NCI-H1092 (cell line): ENCODE measurements at places on chromosomes 4 and X.

GRCh38 chr4:170248029-170248428, 158.3 kb upstream of the AADAT start:
- DNase-seq: no peak

DNA sequence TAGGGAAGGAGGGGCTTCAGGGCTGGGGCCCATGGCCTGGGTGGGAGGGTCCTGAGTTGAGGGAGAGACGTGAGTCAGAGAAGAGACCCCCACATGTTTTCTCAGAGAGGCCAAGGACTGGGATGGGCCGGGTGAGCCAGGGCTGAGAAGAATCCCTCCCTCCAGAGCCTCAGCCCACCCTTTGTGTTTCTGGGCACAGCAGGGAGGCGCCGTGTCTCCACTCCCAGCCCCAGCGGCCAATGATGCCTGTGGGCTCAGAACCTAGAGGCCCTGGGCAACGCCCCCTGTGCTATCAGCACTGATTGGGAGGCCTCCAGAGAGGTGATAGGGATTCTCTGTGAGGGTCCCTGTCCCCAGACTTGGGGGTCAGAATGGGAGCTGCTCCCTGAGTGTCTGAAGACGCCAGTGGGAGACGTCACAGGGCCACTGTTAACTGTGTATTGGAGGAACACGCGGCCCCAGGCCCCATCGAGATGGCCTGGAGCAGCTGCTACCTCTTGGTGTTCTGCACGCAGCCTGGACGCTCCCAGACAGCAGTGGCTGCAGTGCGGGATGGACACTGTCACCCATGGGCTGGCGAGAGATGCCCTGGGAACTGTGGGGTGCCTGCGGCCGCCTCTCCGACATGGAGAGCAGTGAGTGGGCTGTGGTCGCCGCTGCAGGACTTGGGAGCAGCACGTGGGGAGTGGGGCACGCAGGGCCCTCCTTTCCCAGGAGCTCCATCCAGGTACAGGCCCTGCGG, 8.5 kb downstream of the FGFRL1 start:
- DNase-seq: no peak

- DNase-seq: no peak
Observed at GRCh38 chr4:55159851-55160250, 34.5 kb upstream of the KDR start.

DNA sequence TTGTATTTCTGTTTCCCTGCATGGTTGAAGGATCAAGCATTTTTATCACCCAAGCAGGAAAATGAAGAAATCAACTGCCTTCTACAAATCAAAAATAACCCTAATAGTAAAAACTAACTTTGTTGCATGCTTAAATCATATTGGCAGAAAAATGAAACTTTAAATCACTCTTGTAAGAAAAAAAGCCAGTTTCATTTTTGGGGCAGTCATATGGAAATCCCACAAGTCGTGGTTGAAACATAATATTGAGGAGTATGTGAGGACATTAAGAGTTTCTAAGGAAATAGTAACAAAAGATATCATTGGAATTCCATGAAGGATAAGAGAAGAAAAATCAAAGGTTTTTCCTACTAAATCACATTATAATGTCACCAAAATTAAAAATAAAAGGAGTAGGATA, 8.4 kb downstream of the TEC start:
- DNase-seq: no peak

DNA sequence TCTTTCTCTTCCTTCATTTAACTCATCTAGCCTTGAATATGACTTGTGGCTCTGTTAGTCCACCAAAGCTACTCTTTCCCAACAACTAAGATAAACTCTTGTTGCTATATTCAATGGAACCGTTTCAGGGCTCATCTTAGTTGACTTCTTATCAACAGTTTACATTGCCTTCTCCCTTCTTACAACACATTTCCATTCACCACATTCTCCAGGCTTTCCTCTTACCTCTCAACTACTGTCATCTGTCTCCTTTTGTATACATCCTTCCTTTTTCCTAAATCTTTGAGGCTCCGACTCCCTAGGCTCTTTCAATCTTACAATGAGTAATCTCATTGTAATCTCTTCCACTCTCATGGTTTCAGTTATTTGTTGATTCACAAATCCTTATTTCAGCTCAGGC, 58.5 kb downstream of the NCAPG start:
- no peak for DNase-seq

DNA sequence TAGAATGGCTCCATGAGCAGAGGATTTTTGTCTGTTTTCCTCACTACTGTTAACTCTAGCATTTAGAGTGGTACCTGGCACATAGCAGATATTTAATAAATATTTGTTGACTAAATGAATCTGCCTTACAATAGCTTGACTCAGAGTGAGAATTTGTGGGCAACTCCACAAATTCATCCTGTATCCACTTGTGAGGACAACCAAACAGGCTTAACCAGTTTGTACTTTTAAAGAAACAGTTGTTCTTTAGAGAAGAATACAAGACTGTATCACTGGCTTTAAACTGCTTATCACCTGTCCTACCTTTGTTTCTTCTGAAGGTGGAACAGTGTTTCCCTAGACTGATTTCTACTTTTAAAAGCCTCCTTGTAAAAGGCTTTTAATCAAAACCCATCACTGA, 141.3 kb upstream of the SH3RF1 start:
- DNase-seq: no peak

GRCh38 chr4:23337292-23337691, 552.6 kb downstream of the PPARGC1A start:
- no peak for DNase-seq

DNA sequence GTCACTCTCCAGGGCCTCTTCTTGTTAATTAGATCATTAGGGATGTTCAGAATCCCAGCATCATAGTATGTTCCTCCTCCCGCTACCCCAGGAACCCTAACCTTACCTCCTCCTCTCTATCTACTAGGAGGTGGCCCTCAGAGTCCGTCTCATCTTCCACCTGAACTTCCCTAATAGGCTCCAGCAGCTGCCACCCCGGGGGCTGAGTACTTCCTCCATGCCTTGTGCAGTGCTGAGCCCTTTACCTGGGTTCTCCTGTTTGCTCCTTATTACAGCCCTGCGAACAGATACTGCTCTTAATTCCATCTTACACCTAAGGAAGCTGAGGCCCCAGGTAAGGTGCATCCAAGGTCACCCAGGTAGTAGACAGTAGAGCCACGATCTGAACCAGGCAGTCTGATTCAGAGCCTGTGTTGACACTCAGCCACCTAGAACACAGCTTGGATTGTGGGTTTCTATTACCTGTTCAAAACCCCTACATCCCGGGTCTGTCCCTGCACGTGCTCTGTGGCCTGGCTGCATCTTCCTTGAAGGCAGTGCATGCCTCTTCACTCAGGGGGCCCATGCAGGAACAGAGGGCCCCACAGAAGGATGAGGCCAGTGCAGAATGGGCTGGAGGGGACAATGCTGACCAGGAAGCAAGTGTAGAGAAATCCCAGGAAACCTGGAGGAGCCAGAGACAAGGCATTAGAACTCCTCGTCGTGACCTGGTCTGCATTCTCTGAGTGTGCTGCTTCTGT, 51.4 kb upstream of the MSANTD1 start:
- DNase-seq: no peak
